Left lung (tissue), 14 donors: ENCODE measurements at places on chromosomes 16 and 17.

DNA sequence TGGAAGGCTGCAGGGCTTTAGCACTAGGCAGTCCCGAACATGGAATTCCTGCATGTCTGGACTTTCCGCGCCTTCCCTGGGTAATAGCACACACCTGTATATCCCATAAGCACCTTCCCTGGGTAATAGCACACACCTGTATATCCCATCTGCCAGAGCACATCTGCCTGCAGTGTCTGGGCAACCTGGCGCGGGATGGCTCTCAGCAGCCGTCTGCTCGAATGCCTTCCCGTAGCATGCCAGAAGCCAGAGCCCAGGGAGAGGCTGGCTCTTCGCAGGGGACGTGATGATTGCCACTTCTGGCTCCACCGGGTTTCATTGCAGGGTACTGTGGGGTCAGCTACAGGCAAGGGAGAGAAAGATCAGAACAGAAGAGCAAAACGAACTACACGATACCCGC, 21.3 kb downstream of the MBTPS1 start:
- no peaks in the 10 kb centered on the region for H3K27me3 ChIP-seq
- no peak overlapping the region for H3K4me3 ChIP-seq
- DNase-seq, result no peak
- H3K36me3 ChIP-seq, result peaks cover 86% of the 10 kb centered on the region
- H3K4me1 ChIP-seq, result no peaks in the 10 kb centered on the region

DNA sequence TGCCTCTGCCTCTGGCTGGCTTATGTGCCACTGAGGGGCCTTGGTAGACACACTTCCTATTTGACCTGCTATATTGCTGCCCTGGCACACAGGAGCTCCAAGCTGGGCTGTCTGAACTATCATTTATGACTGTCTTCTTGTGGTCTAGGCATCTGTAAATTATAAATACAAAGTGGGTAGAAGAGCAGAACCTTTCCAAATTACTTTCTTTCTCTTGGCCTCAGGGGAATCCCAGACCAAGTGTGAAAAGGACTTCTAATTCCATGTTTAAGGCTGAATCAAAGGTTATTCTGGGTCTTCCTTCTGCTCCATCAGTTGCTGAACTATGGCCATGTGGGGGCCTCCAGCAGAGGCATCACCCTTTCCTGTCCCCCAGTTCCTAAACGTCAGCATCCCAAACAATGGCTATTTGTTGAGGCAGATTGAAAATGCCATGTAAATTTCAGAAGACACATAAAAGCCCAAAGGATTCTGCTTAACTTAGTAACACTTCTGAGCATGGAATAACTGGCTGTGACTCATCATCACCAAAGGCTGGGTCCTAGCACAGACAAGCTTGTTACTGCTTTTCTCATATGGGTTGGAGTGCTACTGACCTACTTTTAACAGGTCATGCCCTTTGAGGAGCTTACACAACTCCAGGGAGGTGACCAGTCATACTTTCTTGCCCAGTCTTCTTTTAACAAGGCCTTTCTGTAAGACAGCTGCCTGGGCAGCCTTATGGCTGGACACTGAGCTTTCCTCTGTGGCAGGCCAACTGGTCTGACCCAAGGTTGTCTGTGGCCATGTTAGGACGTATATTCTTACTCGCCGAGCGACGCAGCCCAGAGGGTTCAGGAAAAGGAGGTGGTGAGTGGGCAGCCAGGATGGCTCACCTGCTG, 154.8 kb downstream of the VPS53 start:
- H3K27ac ChIP-seq, result peak overlapping the region; percentile 86
- peaks cover 54% of the 10 kb centered on the region for H3K4me1 ChIP-seq
- no peaks in the 10 kb centered on the region for H3K36me3 ChIP-seq
- no peak for DNase-seq
- no peak overlapping the region for H3K4me3 ChIP-seq

GRCh38 chr16:19751478-19752385, 33.7 kb downstream of the IQCK start:
- no peaks in the 10 kb centered on the region for H3K27me3 ChIP-seq
- H3K36me3 ChIP-seq, result no peaks in the 10 kb centered on the region
- no peak overlapping the region for H3K4me3 ChIP-seq
- no peak for DNase-seq
- no peak overlapping the region for H3K27ac ChIP-seq
- H3K4me1 ChIP-seq, result peaks cover 3% of the 10 kb centered on the region

- no peak overlapping the region for H3K4me3 ChIP-seq
- no peaks in the 10 kb centered on the region for H3K4me1 ChIP-seq
- no peaks in the 10 kb centered on the region for H3K36me3 ChIP-seq
- DNase-seq, result no peak
These were observed 136.8 kb upstream of the RBL2 start for GRCh38 chr16:53297477-53297876.

GRCh38 chr17:4780325-4780955, 5.7 kb downstream of the VMO1 start:
- H3K27ac ChIP-seq, result no peak overlapping the region
- H3K36me3 ChIP-seq, result no peaks in the 10 kb centered on the region
- peaks cover 77% of the 10 kb centered on the region for H3K27me3 ChIP-seq
- no peak for DNase-seq
- no peak overlapping the region for H3K4me3 ChIP-seq

GRCh38 chr17:59839651-59840328, 53.0 kb downstream of the TUBD1 start:
- peak overlapping the region; percentile 96 for H3K27ac ChIP-seq
- no peaks in the 10 kb centered on the region for H3K36me3 ChIP-seq
- peak overlapping the region; percentile 49 for H3K4me3 ChIP-seq
- H3K27me3 ChIP-seq, result no peaks in the 10 kb centered on the region

- no peak overlapping the region for H3K4me3 ChIP-seq
- no peak for DNase-seq
- peaks cover 28% of the 10 kb centered on the region for H3K27me3 ChIP-seq
- no peaks in the 10 kb centered on the region for H3K4me1 ChIP-seq
These were observed 82.3 kb upstream of the ZNF469 start for GRCh38 chr16:88300463-88300835.

DNA sequence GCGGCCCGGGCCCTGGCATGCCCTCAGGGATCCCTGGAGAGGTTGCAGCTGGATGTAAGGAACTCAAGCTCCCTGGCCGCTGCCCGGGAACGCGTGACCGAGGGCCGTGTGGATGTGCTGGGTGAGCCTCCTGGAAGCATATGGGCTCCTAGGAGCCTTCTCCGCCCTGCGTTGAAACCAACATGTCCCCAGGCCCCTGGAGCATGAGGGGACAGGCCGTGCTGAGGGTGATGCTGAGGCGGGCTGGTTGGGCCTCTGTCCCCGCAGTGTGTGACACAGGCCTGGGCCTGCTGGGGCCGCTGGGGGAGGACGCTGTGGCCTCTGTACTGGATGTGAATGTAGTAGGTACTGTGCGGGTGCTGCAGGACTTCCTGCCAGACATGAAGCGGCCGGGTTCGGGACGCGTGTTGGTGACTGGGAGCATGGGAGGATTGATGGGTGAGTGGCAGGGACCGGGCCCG, 5.7 kb upstream of the HSD17B1 start:
- H3K36me3 ChIP-seq, result peaks cover 30% of the 10 kb centered on the region
- DNase-seq, result no peak
- no peaks in the 10 kb centered on the region for H3K27me3 ChIP-seq
- H3K27ac ChIP-seq, result no peak overlapping the region

DNA sequence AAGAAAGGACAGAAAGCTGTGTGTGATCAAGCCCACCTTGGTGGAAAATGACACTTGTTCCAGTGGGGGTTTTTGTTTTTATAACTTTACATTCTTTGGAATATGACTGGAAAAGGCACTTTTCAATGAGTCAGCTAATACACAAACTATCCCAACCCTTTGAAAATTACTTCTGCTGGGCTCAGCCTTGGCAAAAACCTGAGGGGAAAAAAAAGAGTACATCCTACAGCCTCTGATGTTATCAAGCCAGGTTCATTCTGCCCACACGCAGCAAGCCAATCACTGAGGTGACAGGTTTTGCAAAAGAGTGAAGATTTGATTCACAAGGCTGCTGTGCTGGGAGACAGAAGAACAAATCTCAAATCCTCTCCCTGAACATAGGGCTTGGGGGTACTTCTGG, 484.5 kb upstream of the ERCC4 start:
- H3K27me3 ChIP-seq, result no peaks in the 10 kb centered on the region
- no peak overlapping the region for H3K4me3 ChIP-seq
- DNase-seq, result no peak
- no peaks in the 10 kb centered on the region for H3K4me1 ChIP-seq
- no peaks in the 10 kb centered on the region for H3K36me3 ChIP-seq
- H3K27ac ChIP-seq, result no peak overlapping the region

DNA sequence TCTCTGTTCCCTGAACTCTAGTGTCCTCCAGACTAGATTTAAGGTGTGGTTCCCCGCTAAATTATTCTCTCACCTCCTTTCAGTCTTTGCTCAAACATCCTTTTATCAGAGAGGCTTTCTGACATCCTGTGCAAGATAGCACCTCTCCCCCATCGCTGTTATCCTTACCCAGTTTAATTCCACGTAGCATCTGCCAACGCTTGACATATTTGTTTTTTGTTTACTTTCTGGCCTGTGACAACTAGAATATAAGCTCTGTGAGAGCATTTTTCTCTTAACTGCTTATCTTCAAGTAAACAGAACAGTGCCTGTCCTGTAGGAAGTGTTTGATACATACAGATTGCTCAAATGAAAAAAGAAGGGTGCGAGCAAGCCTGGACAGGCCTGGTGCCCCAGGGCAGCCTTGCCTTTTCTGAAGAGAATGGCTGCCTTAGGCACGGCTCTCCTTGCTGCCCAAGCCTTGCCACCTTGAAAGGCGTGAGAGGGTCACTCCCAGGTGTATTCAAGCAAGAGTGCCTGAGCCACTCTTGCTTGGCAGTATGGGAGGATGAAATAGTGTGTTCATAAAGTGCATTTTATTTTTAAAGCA, 9.7 kb downstream of the DYNLL2 start:
- H3K36me3 ChIP-seq, result peaks cover 61% of the 10 kb centered on the region
- no peaks in the 10 kb centered on the region for H3K4me1 ChIP-seq
- no peak overlapping the region for H3K4me3 ChIP-seq
- DNase-seq, result no peak
- no peak overlapping the region for H3K27ac ChIP-seq
- H3K27me3 ChIP-seq, result no peaks in the 10 kb centered on the region

DNA sequence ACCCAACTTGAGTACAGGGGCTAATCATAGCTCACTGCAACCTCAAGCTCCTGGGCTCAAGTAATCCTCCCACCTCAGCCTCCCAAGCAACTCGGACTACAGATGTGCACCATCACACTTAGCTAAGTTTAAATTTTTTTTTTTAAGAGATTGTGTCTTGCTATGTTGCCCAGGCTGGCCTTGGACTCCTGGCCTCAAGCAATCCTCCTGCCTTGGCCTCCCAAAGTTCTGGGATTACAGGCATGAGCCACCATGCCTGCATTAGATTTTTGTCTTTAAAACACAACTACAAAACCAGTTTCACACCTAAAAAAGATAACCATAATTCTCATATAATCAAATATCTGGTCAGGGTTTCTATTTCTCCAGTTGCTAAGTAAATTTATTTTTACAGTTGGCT, 147.1 kb downstream of the CHD9 start:
- H3K27me3 ChIP-seq, result no peaks in the 10 kb centered on the region
- no peak for DNase-seq
- no peak overlapping the region for H3K4me3 ChIP-seq

DNA sequence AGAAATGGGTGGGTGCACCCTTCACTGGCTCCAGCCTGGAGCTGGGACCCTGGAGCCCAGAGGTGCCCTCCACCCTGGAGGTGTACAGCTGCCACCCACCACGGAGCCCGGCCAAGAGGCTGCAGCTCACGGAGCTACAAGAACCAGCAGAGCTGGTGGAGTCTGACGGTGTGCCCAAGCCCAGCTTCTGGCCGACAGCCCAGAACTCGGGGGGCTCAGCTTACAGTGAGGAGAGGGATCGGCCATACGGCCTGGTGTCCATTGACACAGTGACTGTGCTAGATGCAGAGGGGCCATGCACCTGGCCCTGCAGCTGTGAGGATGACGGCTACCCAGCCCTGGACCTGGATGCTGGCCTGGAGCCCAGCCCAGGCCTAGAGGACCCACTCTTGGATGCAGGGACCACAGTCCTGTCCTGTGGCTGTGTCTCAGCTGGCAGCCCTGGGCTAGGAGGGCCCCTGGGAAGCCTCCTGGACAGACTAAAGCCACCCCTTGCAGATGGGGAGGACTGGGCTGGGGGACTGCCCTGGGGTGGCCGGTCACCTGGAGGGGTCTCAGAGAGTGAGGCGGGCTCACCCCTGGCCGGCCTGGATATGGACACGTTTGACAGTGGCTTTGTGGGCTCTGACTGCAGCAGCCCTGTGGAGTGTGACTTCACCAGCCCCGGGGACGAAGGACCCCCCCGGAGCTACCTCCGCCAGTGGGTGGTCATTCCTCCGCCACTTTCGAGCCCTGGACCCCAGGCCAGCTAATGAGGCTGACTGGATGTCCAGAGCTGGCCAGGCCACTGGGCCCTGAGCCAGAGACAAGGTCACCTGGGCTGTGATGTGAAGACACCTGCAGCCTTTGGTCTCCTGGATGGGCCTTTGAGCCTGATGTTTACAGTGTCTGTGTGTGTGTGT, 46.8 kb downstream of the IL21R start:
- no peak overlapping the region for H3K4me3 ChIP-seq
- H3K4me1 ChIP-seq, result peaks cover 12% of the 10 kb centered on the region
- H3K36me3 ChIP-seq, result no peaks in the 10 kb centered on the region
- H3K27me3 ChIP-seq, result peaks cover 34% of the 10 kb centered on the region
- no peak overlapping the region for H3K27ac ChIP-seq
- no peak for DNase-seq

GRCh38 chr17:33521784-33522183, 228.7 kb upstream of the ASIC2 start:
- no peak for DNase-seq
- H3K36me3 ChIP-seq, result no peaks in the 10 kb centered on the region
- H3K4me1 ChIP-seq, result no peaks in the 10 kb centered on the region
- H3K4me3 ChIP-seq, result no peak overlapping the region
- no peak overlapping the region for H3K27ac ChIP-seq
- no peaks in the 10 kb centered on the region for H3K27me3 ChIP-seq

DNA sequence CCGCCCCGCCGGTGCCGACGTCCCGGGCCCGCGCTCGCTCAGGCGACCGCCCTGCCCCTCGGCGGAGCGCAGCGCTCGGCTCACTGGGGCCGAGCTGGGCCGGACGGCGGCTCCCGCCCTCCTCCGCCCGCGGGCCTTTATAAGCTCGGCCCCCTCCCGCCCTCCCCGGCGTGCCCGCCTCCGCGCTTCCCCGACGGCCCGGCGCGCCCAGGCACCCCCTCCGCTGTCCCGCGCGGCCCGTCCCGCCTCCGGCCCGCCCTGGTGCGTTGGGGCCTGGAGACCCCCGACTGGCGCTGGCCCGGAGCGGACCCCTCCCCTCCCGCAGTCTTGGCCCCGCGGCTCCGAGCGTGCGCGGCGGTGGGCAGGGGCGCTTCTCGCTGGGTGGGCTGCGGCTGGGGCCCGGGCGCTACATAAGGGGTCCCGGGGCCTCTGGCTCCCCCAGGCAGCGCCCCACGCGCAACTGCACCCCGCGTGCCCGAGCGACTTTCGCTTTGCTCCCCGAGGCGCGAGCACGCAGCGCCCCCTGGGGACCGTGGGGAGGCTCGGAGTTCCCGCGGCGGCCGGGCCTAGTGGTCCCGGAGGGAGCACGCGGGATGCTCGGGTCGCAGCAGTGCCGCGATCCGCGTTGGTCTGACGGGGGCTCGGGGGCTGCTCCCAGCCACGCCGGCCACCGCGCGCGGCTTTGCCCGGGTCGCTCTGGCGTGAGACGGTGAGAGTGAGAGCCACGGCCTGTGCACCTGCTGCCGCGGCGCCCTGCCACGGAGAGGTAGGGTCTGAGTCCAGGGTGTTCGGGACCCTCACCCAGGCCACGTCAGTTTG, at the start of gene PIEZO1:
TSS of gene PIEZO1 (minus strand) at position 115 of the 819 bp plus-strand sequence. CDS start 256 bp downstream, outside the sequence.
- peak within 1 kb of the TSS; percentile 90 for H3K27ac ChIP-seq
- peak within 1 kb of the TSS; percentile 47 for H3K4me3 ChIP-seq
- H3K27me3 ChIP-seq, result no peaks in the 10 kb centered on the region
- peak; percentile 97 for DNase-seq

GRCh38 chr16:50708373-50709060, 15.1 kb downstream of the NOD2 start:
- no peaks in the 10 kb centered on the region for H3K4me1 ChIP-seq
- no peak overlapping the region for H3K4me3 ChIP-seq
- DNase-seq, result no peak
- H3K27ac ChIP-seq, result peak overlapping the region; percentile 81
- no peaks in the 10 kb centered on the region for H3K27me3 ChIP-seq
- no peaks in the 10 kb centered on the region for H3K36me3 ChIP-seq
